ENCODE measurements at places on chromosomes 1 and 21.
A peak's percentile ranks its signal among the peaks of the same experiment; 100 is the strongest.

DNA sequence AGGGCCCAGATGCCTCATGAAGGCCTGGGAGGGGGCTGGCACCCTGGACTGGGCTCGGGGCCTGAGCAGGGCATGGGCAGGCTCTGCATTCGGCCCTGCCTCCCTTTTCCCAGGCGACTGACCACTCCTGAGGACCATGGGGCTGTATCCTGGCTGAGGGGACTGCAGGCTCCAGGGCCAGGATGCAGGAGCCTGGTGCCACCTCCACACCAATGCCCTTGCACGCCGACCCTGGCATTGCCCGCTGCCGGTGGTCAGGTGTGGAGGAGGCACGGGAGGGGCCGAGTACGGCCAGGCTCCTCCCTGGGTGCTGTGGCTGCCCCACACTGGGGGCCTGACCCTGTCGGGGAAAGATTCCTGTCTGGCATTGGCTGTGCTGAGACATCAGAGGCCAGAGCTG is 128.9 kb downstream of the SIK1 start:
- DNase-seq: no peak

- no peak for DNase-seq
Measured at GRCh38 chr1:159957824-159958268, 3.8 kb upstream of the SLAMF9 start.

DNA sequence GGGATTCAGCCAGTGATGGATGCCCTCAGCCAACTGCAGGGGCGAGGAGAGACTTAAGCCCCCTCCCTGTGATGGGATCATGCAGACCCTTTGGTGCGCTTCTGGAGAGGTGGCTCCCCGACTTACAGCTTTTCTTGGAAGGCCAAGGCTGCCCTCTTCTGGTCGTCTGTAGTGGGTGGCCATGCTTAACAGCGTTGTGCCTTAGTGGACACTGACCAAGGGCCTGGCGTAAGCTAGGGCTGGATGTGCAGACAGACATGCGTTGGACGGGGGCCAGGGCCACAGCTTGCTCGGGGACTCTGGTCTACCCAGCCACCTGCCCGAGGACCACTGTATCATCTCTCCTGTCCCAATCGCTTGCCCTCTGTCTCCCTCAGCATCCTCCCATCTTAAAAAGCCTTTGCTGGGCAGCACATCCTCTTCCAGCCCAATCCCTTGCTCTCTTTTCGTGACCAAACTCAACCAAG is 5.5 kb downstream of the AZIN2 start:
- peak; percentile 77 for DNase-seq

- no peak for DNase-seq
Measured at GRCh38 chr1:220149742-220150141, 55.8 kb downstream of the IARS2 start.

DNA sequence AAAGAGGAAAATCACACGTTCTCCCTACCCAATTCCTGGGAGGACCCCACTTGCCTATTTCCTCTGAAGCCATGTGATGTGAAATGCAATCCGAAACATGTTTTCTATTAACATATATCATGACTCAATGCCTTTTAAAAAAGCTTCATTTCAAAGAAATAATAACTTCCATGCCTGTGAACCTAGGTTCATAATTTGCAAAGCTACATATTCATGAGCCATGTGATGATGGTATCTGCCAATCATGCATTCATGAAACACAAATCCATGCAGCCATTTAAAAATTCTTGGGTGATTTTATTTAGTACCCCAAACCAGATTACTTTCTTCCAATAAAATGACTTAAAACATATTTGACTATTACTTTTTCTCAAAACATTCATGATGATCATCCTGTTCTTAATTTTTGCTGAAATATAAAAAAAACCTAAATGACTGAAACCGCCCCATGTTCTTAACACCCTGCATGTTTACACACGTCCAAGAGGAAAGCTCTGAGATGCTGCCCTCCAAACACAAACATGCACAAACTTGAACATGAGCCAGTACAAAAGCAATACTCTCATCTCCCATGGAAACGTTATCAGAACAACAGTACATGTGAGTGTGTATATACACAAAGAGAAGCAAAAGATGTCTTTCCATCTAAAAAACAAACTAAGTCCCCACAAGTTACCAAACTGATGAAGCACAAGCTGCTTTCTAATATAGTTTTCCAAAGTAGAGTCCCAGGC is 140.1 kb downstream of the TGFBR3 start:
- no peak for DNase-seq

DNA sequence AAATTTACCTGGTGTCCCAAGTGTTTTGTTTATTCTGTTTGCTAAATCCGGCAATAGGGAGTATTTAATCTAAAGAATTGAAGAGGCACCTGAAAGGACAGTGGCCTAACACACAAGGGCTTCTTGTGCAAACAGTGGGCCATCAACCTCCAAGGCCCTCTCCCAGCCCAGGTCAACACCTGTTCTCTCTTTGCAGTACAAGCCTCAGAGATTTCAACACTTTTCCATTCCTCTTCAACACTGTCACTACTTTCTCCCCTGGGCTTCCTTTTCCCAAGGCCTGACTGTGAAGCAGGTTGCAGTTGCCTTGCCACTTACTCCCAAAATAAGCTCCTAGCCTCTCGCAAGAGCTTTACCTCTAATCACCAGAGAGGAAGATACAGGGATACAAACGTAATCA is 3.2 kb upstream of the SNAPIN start:
- DNase-seq: no peak

GRCh38 chr1:46153228-46153627 is 20.8 kb upstream of the PIK3R3 start:
- DNase-seq: peak; percentile 18

- DNase-seq: peak; percentile 34
Measured at GRCh38 chr1:206117151-206117948, at the start of gene AVPR1B. AVPR1B (minus strand) TSS chr1:206117388; CDS start chr1:206116890, 498 bp downstream.

GRCh38 chr1:116558140-116558549 is 12.7 kb downstream of the CD58 start:
- no peak for DNase-seq

GRCh38 chr1:67850151-67850551 is 16.9 kb upstream of the GNG12 start:
- DNase-seq: peak; percentile 37

GRCh38 chr21:36690628-36691554 is 8.0 kb upstream of the SIM2 start:
- peak; percentile 66 for DNase-seq

DNA sequence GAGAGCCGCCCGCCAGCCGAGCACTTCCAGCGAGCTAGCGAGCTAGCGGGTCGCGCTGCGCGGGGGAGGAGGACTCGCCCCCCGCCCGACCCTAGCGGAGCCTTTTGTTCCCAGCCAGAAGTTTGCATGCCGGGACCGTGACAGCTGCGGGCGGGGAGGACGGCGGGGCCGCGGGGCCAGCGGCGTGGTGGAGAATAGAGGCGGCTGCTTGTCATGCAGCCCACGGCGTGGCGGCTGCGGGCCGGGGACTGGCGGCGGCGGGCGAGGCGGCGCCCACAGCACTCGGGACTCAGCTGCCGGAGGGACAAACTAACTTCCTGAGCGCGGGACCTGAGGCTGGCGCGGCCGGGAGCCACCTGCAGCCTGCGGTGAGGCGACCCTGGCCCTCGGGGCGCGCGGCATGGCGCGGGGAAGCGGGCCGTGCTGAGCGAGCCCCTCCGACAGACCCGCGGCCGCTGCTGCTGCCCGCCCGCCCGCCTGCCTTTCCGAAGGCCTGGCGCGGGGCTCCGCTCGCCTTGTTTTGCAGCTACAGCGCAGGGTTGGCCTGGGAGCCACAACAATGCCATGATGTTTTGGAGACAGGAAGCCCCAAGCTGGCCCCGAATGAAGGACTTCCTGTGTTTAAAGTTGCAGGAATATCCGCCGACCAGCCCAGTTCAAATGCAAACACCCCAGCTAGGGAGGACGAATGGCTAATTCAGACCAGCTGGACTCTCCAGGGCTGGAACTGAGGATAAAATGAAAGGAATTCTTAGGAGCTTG is 82.2 kb upstream of the BMP8A start:
- peak; percentile 87 for DNase-seq

DNA sequence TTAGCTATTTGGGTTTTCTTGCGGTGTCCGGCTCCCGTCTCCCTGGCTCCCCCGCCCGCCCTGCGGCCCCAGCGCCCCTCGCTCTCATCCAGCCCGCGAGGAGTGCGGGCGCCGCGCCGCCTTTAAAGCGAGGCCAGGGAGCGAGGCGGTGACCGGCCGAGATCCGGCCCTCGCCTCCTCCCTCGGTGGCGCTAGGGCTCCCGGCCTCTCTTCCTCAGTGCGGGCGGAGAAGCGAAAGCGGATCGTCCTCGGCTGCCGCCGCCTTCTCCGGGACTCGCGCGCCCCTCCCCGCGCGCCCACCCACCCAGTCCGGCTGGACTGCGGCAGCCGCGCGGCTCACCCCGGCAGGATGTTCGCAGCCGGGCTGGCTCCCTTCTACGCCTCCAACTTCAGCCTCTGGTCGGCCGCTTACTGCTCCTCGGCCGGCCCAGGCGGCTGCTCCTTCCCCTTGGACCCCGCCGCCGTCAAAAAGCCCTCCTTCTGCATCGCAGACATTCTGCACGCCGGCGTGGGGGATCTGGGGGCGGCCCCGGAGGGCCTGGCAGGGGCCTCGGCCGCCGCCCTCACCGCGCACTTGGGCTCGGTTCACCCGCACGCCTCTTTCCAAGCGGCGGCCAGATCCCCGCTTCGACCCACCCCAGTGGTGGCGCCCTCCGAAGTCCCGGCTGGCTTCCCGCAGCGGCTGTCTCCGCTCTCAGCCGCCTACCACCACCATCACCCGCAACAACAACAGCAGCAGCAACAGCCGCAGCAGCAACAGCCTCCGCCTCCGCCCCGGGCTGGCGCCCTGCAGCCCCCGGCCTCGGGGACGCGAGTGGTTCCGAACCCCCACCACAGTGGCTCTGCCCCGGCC is 492 bp downstream of the HLX start:
- peak; percentile 44 for DNase-seq

DNA sequence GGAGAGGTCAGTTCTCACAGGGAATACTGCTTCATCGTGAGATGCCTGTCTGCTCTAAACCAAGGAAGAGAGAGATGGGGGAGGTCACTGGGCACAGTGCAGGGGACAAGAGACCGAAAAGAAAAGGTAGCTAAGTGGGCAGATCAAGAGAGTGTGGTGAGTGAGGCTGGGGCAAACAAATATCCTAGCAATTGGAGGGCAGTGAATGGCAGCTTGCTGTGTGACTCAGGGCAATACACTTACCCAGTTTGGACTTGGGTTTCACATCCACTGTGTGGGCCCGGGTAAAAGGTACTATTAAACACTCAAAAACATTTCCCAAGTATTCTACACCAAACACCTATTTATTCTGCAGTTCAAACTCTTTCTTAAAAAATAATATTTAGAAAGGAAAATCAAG is 10.2 kb downstream of the PLXNA2 start:
- no peak for DNase-seq

DNA sequence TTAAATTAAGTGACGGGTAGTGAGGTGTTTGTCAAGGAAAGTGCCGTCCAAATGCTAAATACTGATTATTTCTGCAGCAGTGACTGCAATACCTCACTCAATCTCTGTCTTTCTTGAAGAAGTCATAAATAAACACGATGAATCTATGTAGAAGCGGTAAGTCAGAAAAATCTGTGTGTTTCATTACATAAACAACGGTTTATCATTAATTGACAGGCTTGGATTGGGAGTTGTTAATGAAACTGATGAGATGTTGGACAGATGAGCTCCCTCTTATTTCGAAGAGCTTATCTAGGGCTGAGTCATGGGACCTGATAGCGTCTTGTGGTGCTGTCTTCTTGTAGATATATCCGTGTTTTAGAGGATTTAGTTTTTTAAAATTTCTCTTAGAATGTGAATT is 92.2 kb upstream of the SAMD11 start:
- no peak for DNase-seq

GRCh38 chr1:41341772-41342562 is 19.3 kb upstream of the FOXO6 start:
- peak; percentile 16 for DNase-seq

DNA sequence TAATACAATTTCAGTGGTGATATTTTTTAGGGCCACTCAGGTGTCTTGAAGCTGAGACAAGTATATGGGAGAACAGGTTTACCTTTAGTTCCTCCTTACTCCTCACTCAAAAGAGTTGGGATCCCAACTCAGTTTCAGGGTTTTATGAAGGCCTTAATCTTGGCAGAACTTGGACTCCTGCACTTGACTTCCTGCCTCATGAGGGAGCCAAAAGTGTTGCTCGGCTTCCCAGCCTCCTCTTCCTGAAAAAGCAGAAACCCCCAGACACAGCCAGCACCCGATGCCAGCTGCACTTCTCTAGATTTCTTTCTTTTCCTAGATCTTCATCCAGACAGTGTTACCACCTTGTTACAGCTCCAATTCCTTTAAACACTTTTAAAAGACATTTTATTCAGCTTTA is 70.8 kb upstream of the TMPRSS2 start:
- DNase-seq: no peak

DNA sequence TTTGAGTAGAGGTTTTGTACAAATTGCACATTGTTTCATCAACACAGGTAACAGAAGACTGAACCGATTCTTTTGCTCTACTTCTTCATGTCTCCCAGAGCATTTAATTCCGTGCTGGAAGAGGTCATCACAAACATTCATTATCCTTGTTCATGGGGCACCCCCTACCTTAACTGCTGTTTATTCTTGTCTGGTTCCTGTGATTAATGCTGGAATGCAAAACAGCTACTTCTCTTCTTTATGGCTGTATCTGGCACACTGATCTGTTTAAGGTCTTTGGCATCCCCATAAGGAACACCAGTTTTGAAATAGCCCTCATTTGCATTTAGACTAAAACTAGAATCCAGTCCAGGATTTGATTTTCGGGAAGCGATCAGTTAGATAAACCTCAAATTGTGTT is 42.2 kb downstream of the NTNG1 start:
- DNase-seq: no peak

DNA sequence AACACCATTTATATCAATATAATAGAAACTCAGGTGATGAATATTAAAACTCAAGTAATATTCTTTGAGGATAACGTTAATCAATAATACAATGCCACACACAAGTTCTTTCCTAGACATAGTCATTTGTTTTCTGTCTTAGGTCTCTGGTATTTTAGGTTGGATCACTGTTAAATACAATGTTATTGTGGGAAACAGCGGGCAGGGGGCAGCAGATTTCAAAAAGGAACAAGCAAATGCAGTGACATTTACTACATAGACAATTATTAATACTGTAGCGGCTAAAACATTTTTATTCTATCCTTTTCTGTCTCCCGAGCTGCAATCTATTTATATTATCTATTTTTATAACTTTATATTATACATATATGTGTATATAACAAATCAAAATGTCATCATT is 186.4 kb upstream of the ZNHIT6 start:
- peak; percentile 47 for DNase-seq

- DNase-seq: no peak
Measured at GRCh38 chr21:33041981-33042380, 16.2 kb downstream of the OLIG2 start.

- peak; percentile 61 for DNase-seq
Measured at GRCh38 chr1:63967901-63968300, 194.1 kb downstream of the ROR1 start.

GRCh38 chr1:13901039-13901438 is 201.1 kb downstream of the PRDM2 start:
- DNase-seq: peak; percentile 3

Measured in AG10803 (cell line).